SK-MEL-5 (cell line): ENCODE measurements at places on chromosomes 5 and 9. TPM values are rescaled to one million over a fixed set of nuclear protein-coding genes. Genes with fewer than 3 reads are reported as not detected.

DNA sequence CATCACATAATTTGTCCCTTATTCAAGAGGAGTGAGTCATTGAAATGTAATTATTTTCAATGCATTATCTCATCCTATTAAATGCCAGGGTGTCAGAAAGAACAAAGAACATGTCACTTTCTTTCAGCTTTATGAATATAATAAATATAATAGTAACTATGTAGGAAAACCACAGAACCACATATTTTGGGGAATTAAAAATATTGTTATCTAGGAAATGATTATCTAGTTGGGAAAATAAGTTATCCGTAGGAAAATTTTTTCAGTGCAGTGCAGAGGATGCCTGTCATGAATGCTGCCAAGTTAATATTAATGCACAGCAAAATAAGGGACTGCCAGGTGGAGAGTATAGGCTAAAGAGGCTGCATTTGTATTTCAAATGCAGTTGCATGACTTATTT, 844.8 kb downstream of the MAT2B start:
- DNase-seq = no peak

DNA sequence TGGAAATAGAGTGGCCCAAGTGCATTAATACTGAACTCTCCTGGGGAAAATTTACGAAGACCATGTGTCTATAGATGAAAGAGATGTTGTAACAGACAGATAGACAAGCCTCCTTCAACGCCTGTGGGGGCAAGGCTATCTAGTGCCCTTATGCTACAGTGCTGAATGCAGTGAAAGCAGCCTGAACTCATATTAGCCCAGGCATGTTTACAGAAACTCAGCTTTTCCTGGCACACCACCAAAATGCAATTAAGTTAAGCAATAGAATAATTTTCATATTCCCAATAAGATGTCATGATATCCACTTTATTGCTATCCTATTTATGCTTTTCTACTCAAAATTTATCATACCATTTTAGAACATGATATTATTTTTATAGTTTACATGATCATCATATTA, 277.0 kb downstream of the DIRAS2 start:
- no peak for DNase-seq

IFNA21 gene
- not detected in 2 replicates for total RNA-seq

PCDHGA6 gene
- total RNA-seq = 1.8 and 2.4 TPM in 2 replicates
